ENCODE measurements at places on chromosomes 4 and X.

DNA sequence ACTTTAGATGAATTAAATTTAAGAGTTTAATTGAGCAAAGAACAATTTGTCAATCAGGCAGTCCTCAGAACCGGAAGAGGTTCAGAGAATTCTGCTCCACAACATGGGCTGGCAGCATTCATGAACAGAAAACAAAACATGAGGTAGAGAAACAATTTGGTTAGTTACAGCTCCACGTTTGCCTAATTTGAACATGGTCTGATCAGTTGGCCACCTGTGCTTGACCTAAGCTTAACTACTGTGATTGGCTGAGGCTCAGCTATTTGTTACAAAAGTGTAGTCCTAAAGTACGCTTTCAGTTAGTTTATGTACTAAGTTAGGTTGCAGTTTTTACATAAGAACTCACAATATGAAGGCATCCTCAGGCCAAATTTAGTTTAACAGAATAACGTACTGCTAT, 258.6 kb downstream of the ADAM29 start:
- no peak for DNase-seq

- DNase-seq = no peak
Measured at GRCh38 chr4:114519368-114519767, 79.2 kb upstream of the UGT8 start.

- no peak for DNase-seq
Measured at GRCh38 chr4:128159967-128160366, 98.9 kb downstream of the LARP1B start.

- DNase-seq = no peak
Measured at GRCh38 chrX:27767387-27767786, 40.4 kb upstream of the MAGEB10 start.

DNA sequence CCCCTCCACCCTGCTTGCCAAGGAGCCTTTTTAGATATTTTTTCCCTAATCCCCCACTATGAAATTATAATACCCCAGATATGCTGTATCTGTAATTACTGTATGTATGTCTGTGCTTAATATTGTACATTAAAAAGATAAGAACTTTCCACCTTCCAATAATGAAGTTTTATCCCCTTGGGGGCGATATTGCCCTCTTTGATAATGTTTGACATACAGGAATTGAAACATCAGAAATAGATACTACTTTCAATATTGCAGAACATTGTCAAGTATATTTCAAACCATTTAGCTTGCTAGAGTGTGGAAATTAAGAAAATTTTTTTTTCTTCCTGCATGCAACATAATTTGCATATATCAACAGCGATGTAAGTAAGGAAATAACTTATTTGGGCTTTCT, 58.9 kb downstream of the NAF1 start:
- no peak for DNase-seq

- DNase-seq = no peak
Measured at GRCh38 chrX:139297638-139298037, 232.9 kb upstream of the F9 start.

- DNase-seq = no peak
Measured at GRCh38 chr4:94722748-94723147, 35.0 kb upstream of the BMPR1B start.

- no peak for DNase-seq
Measured at GRCh38 chr4:17721496-17722355, 59.7 kb downstream of the FAM184B start.

- no peak for DNase-seq
Measured at GRCh38 chr4:87542734-87543312, 13.6 kb upstream of the SPARCL1 start.

GRCh38 chrX:104141087-104141760, 15.6 kb downstream of the SLC25A53 start:
- no peak for DNase-seq
